ENCODE measurements at places on chromosomes 2 and 18.

DNA sequence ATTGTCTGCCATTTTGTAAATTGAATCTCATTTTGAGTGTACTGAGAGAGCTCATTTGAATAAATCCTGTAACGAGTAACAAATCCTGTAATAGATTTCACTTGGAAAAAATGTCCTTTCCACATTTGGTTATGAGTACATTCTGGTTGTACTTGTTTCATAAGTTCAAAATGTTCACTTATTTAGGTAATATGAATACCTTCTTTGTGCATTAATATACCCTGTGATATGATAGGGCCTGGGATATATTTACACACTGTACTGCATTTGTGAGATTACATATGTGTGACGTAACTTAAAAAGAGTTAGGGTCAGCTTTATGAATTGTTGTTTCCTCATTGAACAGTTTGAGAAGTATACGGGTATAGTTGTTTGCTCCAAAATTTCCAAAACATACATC lies 16.1 kb downstream of the AGFG1 start:
- DNase-seq, result no peak

GRCh38 chr2:233429175-233429897 lies 75.0 kb downstream of the DGKD start:
- DNase-seq, result no peak

DNA sequence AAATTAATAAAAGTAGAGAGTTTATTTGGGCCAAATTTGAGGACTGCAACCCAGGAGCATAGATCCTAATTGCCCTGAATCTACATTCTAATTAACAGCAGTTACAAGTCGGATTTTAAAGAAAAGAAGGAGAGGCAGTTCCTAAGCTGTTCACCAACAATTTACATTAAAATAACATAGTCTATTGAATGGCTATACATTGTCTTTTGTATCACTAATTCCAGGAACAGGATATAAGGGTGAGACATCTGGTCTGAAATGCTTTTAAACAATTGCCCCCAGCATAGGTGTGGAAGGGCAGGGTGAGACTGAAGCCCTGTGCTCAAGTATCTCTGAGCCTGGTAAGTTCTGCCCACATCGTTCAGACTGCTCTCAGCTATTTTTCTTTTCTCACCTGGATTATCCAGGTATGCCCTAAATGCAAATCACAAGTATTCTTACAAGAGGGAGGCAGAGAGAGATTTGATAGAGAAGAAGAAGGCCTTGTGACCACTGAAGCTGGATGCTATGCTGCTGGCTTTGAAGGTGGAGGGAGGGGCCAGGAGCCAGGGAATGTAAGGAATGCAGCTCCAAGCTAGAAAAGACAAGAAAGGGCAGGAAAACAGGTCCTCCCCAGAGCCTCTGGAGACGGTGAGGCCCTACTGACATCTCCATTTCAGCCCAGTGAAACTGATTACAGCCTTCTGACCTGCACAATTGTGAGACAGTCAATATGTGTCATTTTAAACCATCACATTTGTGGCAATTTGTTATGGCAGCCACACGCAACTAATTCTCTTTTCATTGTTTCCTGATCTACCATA lies 189.4 kb upstream of the ARL4C start:
- no peak for DNase-seq

DNA sequence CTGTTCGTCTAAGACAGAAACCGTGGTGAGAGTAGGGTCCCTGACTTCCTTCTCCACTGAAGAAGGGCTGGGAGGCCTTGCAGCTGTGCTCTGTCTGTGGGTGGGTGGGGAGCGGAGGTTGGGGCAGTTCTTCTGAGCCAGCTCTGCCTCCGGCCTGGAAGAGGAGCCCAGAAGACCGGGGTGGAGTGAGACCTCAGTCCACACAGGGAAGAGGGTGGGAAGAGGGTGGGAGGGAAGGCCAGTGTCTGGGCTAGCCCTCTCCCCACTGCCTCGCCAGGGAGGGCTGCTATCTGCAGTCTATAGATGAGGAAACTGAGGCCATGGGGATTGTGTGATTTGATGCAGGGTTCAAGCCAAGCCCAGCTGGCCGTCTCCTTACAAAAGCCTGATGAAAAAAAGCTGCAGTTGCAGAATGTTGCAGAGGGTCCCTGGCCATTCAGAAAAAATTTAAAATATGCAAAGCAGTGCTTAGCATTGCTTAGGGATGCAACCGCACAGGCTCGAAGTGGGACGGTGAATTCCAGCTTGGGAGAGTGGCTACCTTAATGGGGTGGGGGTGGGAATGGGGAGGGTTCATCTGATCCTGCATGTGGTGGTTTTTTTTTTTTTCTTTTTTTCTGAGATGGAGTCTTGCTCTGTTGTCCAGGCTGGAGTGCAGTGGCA lies 181.6 kb upstream of the HS6ST1 start:
- no peak for DNase-seq

DNA sequence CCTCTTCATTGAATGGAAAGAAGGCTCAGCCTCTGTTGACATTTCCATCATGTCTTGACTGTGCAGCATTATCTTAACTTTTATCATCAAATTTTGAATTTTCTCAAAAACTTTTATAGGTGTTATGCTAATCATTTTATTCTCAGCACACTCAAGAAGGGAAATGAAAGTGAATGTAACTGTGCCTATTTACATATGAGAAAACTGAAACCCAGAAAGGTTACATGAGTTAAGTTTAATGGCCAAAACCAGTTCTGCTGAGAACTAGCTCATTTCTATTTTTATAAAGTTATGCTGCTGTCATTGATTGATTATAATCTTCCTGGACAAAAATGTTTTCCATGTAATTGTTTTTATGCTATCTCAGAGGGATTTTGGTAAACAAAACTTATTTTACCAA lies 618.8 kb upstream of the NRXN1 start:
- no peak for DNase-seq

GRCh38 chr2:217150236-217150635 lies 290.4 kb upstream of the TNP1 start:
- DNase-seq, result no peak

GRCh38 chr2:105959357-105959756 lies 214.6 kb downstream of the NCK2 start:
- no peak for DNase-seq

- no peak for DNase-seq
These were observed 75.3 kb downstream of the CABYR start for GRCh38 chr18:24214144-24214543.

- DNase-seq, result no peak
These were observed 39.9 kb upstream of the CDC42EP3 start for GRCh38 chr2:37711308-37711731.

GRCh38 chr2:204663816-204664425 lies 118.6 kb downstream of the PARD3B start:
- DNase-seq, result no peak

- DNase-seq, result no peak
These were observed 212.2 kb upstream of the RAB12 start for GRCh38 chr18:8397034-8397433.

- no peak for DNase-seq
These were observed 139.6 kb downstream of the PAX3 start for GRCh38 chr2:222159221-222159620.

GRCh38 chr2:24821433-24821891 lies 28.2 kb downstream of the CENPO start:
- no peak for DNase-seq

DNA sequence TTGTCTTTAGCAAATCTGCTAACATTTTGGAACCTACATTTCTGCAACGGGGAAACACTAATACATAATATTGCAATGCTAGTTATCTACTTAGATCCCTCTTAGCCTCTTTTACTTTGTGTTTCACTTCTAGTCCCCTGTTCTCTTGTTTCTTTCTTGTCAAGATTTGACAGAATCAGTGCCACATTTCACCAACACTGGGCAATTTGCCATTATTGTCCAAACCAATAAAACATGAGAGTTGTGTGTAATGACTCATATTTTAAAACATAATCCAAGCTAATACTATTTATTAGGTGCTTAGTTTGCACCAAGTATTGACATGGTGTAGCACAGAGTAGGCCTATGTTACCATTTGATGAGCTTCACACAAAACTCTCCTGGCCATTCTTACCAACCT lies 33.7 kb upstream of the ACVR1C start:
- no peak for DNase-seq

DNA sequence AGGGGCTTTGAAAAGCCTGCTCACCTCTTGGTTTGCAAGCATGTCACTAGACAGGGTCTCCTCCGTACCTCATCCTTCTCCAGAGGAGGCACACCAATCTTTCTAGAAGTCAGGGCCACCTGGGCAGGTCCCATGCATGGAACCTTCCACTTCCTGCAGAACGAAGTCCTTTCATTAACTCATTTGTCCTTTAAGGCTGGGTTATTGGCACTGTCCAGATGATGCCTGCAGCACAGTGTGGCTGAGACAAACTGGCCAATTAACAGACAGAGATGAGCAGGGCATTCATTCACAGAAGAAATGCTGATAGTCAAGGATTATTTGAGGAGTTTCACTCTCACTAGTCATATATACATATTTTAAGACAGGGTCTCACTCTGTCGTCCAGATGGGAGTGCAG lies 245.3 kb downstream of the TFCP2L1 start:
- no peak for DNase-seq

- no peak for DNase-seq
These were observed 338.0 kb downstream of the NYAP2 start for GRCh38 chr2:225737556-225737955.

DNA sequence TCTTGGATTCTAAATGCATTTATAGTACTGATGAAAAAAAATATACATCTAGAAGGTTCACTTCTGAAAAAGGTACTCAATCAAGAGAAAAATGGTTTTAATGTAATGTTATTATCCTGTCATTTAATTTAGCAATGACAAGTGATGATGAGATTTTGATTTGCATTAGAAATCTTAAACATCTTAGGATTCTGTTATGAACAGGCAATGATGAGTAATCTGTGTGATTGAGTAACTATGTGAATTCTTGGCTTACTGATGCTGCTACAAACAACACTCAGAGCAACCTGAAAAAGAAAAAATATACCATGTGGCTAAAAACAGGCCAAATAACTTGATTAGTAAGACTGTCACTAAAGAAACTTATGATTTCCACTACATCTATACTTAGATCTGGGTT lies 30.1 kb downstream of the RBKS start:
- DNase-seq, result no peak

DNA sequence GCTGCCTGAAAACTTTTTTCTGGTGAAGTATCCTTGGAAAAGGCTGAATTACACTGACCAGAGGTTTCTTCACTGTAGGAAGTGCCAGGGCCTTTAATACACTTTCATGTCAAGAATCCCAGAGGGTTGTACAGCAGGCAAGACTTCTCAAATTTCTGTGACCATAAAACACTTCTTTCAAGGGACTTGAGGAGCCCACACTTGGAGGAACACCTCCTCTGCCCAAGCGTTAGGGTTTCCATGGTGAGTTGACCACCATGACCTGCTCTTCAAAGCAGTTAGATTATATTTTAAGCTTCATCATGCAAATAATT lies 12.9 kb upstream of the SALL3 start:
- DNase-seq, result no peak

Data from GM10248 (cell line).